ENCODE measurements at places on chromosomes 12 and 14.

- DNase-seq, result peak; percentile 86
These were observed 94.0 kb downstream of the NAV3 start for GRCh38 chr12:77924703-77925102.

- no peak for DNase-seq
These were observed 177.3 kb upstream of the CDKN3 start for GRCh38 chr14:54219261-54220070.

DNA sequence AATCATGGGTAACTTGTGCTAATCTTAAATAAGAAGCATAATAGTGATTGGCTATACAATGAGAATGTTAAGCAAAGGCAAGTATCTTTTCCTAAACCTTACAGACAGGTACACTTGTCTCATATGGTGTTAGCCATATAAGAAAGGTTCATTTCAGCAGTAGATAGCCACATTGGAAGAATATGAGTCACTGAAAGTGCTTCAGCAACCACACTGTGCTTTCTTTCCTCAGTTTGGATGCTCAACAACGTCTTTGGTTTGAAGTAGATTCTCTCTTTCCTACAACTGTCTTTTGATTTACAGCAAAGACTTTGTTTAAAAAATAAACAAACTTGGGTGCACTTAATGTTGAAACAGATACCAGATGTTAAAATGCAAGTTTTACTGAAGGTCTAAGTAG lies 8.9 kb downstream of the DDHD1 start:
- DNase-seq, result peak; percentile 7

DNA sequence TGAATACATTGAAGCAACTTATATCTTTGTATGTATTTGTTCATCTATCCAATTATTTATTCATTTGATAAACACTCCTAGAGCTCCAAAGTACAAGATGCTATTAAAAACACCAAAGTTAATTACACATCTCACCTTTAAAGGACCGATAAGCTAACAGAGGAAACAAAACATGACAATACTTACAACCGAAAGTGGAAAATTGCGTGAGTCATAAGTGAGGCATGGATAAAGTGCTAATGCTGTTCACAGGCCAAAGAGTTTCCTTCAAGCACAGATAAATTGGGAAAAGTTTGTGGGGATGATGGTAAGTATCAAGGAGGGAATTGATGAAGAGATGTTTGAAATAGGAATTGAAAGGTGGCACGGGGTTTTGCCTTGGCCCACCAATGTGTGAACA lies 172.8 kb upstream of the KITLG start:
- peak; percentile 60 for DNase-seq

DNA sequence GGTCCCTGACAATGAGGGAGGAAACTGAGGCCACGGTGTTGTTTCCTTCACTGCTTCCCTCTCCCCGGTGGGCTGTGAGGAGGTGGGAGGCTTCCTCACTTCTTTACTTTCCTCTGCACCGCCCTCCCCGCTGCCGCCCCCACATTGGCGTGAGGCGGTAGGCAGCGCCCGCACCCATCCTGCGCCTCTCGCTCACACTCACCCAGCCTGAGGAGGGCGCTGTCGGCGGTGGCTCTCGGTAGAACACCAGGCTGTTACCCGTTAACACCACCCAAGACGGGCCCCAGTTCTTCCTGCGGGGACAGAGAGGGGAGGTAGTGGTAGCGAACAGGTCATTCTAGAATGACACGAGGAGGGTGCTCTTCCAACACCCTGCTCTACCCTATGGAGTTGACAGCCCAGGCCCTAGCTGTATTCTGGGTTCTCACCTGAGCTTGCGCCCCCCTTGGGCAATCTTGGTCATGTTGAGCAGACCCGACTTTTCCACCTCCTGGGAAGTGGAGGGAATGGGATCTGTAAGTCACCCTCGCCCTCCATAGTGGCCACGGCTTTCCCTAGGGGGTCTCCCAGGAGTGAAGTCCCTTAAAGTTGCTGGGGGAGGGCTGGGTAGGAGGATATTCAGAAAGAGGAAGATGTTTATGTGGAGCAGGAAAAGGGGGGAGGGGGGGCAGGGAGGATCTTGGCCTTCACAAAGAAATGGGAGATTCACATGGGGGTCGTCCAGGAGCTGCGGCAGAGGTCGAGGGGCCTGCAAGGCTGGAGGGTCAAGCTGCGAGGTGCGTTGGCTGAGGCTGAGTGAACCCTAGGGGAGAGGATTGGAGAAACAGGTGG lies 3.3 kb downstream of the ARHGAP9 start:
- DNase-seq, result no peak

GRCh38 chr12:5438671-5439200 lies 6.8 kb downstream of the NTF3 start:
- peak; percentile 76 for DNase-seq

- DNase-seq, result no peak
These were observed 350.3 kb upstream of the CCDC196 start for GRCh38 chr14:66135831-66136230.

- DNase-seq, result no peak
These were observed 3.8 kb downstream of the FAIM2 start for GRCh38 chr12:49899921-49900320.

DNA sequence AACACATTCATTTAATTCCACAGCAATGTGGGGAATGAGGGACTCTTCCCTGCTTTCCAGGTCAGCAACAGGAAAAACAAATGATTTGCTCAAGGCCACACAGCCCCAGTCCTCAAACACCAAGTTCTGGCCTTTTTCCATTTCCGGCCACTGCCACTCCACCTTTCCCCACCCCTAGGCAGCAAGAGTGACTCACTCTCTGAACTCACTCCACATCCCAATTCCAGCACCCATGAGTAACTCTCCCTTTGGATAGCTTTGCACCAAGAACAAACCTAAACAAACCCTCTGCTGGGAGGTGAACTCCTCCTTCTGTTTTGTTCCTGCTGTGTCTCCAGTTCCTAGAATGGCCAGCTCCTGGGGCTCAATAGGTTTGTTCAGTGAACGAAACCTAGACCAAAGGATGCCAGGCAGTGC lies 30.4 kb upstream of the PLEKHG6 start:
- DNase-seq, result peak; percentile 98

GRCh38 chr12:121365416-121366062 lies 13.3 kb upstream of the ANAPC5 start:
- DNase-seq, result peak; percentile 53

DNA sequence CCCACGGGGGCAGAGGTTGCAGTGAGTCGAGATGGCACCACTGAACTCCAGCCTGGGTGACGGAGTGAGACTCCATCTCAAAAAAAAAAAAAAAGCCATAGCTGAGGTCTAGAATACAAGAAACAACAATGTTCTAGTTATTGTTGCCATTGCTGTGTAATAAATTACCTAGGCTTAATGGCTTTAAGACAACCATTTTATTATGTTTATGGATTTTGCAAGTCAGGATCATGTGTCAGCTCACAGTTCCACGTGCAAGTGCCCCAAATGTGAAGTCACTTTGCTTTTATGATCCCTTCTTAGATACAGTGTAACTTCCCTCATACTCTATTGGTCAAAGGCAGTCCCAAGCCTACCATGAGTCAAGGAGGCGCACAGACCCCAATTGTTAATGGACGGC lies 49.5 kb upstream of the RIC8B start:
- DNase-seq, result no peak

DNA sequence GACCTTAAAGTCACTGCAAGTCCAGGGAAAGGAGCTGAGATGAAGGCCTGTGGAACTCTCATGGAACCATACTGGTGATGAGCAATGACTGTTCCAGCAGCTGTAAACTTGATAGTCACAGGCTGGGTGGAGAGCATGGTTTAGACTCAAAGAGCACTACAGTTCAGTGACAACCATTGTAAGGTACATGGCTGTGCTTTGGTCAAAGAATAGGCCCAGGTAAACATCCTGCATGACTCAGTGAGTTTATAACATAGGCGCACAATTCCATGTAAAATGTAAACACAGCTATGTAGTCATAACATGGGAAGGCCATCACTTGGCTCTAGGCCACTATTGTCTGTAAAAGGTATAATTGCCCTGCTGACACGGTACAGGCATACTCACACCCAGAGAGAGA lies 119.3 kb upstream of the FSCB start:
- no peak for DNase-seq

DNA sequence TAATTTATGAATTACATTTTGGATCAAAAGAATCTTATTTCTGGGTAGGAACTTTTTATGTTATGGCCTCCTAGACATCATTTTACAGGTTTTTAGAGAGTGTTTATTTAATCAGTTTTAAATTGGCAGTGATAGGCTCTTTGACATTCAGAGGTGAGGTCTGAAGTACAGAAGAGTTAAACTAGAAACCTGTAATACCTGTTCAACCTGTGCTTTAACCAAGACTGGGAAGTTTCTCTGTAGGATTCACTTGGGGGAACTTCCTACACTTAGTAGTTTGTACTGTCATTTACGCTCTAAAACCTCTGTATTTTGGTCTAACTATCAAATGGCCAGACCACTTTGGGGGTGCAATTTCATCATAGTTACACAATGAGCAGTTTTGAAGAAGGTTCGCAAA lies 35.9 kb downstream of the PLEKHA5 start:
- no peak for DNase-seq

GRCh38 chr12:31226639-31227038 lies 99.3 kb downstream of the SINHCAF start:
- DNase-seq, result no peak

GRCh38 chr12:47988073-47989022 lies 15.9 kb downstream of the COL2A1 start:
- peak; percentile 64 for DNase-seq

- no peak for DNase-seq
These were observed 76.5 kb downstream of the TRMT5 start for GRCh38 chr14:60904381-60904780.

DNA sequence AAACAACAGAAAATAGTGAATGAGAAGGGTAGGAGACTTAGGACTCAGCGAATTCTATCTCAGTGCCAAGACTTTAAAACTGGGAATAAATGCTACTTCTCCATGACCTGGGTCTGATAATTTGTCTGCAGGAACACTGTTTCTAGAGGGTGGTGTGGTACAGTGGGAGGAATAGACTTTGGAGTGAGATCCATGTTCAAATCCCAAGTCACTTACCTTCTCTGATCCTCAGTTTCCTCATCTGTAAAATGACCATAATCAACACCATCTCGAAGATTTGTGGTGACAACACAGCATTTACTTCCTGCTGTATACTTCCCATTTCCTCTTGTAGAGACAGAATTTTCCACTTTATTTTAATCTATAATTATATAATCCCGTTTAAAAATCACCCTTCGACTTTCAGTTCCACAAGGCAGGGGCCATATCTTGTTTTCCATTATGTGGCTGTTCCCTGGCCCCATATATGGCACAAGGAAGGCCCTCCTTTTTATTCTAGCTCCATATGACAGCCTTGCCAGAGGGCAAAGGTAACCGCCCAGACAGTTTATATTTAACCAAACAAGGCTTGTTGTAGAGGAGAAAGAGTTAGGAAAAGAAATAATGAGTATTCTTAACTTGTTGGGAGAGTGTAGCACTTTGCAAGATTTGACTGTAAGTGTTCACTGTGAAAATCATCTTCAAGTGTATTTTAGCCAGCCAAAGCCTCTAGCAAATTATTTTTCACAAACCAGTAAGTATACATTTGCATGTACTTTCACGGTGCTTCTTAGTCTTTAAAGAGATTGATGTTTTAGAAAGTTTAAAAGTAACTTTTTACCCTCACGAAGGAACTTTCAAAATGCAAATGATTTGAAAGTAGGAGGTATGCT lies 243.1 kb downstream of the AKAP6 start:
- no peak for DNase-seq

- no peak for DNase-seq
These were observed 31.3 kb downstream of the RILPL1 start for GRCh38 chr12:123502163-123502704.

GRCh38 chr14:94394581-94395207 lies 6.3 kb upstream of the SERPINA1 start:
- DNase-seq, result no peak

GRCh38 chr14:51006781-51007211 lies 62.5 kb upstream of the PYGL start:
- peak; percentile 96 for DNase-seq
